ENCODE measurements at places on chromosomes 3 and 15.

GRCh38 chr3:150965436-150965835, 7.1 kb downstream of the CLRN1 start:
- no peak for DNase-seq

DNA sequence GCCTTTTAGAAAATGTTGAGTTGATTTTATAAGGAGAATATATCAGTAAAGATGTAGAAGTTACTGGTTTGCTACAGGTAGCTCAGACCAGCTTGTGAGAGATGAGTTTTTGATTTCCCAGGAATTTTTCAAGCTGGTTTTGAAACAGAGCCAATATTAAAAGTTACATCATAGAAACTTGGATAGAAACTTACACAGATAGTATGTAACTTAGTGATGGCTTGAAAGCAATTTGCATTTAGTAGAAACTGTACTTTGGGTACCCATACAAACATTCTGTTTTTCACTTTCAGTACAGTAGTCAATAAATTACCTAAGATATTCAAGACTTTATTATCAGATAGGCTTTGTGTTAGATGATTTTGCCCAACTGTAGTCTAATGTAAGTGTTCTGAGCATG, 93.4 kb downstream of the RBMS3 start:
- DNase-seq, result no peak

DNA sequence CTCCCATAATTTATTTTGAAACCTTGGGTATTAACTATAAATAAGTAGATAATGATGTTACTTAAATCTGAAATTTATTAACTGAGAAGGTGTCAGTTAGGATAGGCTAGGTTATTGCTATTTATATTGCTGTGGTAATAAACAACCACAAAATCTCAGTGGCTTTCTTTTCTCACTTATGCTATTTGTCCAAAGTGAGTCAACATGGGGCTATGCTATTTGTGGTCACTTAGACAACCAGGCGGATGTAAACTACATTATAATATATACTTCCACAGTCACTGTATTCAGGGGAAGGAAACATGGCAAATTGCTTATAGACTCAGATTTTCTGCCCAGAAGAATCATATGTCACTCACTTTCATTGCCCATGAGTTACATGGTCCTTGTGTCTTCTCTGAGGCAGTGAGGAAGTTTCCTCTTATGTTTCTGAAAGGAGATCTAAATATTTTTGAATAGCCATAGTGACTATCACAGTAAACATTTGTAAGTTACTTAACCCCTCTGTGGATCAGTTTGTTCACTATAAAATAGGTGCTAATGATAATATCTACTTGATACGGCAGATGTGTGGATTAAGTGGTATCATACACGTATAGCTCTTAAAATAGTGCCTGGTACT, 19.8 kb downstream of the HMG20A start:
- no peak for DNase-seq

- DNase-seq, result no peak
Observed at GRCh38 chr3:197802779-197803459, 11.9 kb downstream of the LRCH3 start.

GRCh38 chr3:134796281-134797056, 1.4 kb downstream of the EPHB1 start:
- DNase-seq, result no peak

- no peak for DNase-seq
Observed at GRCh38 chr3:121482660-121483059, 63.1 kb downstream of the POLQ start.
